NCI-H1417 (cell line): ENCODE measurements at places on chromosomes 3 and 15.

- no peak for DNase-seq
These were observed 59.1 kb downstream of the FMN1 start for GRCh38 chr15:33135355-33135781.

- no peak for DNase-seq
These were observed 97.0 kb downstream of the RPL39L start for GRCh38 chr3:187042346-187042745.

- no peak for DNase-seq
These were observed 116.9 kb downstream of the GADL1 start for GRCh38 chr3:30777426-30778113.

GRCh38 chr3:63874769-63875168 is 11.1 kb downstream of the ATXN7 start:
- no peak for DNase-seq

DNA sequence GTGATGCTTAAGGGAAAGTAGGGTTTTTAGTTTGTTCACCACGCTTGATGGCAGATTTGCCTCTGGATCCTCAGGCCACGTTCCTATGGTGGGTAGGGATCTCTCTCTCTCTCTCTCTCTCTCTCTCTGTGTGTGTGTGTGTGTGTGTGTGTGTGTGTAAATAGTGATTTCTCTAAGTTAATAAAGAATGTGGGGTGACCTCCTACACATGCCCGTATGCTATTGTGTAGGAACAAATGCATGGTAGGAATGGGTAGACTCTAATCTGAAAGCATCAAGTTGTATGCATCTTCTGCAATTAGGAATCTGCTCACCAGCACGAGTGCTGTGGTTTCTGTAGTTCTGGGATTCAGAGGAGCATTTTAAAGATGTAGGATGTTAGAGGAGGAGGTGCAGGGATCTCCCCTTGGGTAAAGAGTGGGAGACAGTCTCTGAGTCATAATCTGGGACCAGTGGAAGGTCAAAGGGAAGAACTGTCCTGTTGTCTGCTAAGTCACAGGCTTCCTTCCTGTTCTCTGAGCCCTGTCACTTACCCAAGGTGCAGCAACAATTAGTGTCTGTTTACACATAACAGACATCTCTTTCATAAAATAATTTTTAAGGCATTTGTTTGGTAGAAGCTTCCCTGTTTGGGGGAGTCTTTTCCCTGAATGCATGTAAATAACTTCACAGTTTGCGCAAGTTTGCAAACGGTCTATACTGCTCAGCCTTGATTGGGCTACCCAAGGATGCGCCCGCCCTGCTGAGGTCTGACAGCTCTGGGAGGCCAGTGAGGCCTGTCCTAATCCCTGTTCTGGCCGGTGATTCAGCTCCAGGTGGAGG is 139.8 kb downstream of the IGF1R start:
- DNase-seq = no peak

DNA sequence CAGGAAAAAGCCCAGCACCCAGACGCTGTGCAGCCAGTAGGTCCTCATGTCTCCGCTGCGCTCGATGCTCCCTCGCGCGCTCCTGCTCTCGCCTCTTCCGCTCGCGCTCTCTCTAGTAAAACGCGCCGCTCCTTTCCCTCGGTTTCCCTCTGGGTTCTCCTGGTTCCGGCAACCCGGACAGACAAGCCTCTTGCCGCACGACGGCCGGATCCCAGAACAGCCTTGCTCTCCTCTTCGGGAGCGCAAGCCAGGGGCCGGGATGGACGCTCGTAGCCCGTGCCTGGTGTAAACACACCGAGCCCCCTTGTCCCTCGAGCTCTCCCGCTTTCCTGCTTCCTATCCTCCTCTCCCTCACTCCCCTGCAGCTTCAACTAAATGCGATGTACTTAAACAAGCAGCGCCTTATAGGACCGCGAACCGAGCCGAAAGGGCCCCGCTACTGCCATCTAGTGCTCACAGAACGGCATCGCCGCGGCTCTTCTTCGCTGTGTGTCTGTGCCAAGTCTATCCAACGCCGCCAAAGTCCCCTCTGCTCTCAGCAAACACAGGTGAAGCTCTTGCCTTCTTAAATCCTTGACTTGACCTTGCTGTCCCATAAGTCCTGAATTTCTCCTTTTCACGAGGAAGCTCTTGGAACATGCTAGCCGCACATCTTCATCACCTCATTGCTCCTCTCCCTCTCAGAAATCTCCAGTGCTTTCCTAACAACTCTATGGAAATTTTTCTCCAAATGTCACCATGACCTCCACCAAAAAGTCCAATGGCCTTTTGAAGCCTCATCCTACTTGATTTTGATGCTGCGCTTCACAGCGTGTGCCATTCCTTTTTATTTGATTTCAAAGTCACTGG is 1037.2 kb downstream of the IGSF11 start:
- DNase-seq = peak; percentile 90

DNA sequence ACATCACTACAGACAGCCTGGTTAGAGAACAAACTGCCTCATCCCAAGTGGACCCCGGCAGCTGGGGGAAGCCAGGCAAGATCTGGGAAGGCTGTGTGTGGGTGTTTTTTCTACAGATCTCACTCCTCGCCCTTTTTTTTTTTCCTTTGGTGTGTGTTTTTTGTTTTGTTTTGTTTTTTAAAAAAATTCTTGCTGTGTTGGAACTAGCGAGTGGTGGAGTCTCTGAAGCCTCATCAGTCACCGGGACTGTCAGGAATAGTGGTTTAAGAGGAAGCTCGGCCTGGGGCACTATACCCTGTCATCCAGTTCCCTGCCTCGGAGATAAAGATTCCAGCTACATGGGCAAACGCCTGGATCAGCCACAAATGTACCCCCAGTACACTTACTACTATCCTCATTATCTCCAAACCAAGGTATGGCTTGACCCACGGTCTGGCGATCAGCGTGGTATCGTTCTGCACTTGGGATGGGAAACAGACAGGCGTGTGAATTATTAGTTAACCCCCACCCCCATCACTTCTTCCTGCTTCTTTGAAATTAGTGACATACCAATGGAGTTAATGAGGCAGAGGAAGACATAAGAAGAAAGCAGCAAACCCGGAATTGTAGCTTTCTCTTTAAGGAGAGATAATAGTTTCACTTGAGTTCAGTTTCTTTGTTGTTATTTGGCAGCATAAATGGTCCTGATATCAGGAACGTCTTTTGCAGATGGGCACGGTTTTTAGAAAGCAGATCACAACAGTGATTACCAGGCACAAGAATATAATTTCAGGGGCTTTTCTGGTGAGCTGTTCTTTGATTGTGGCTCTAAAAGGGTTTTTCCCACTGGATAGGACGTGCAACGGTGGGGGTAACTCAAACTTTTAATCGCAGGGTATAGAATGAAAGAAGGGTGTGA is 722 bp downstream of the RBMS3 start:
- no peak for DNase-seq

DNA sequence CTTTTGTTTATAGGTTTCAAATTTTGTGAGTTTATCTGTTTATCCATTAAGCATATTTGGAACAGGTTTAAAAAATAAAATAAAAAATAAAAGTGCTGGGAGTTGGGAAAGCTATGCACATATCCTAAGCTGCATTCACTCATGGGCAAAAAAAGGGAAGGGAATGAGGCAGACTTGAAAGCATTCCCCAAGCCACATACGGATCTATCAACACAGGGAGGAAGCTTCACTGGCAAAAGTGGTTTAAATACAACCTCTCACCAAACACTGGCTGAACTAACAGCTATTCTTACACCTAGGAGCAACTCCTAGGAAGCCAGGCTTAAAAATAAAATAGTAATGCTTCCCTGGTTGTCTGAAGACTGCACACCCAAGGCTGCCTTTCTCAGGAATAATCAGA is 101.2 kb downstream of the PCCB start:
- DNase-seq = no peak

GRCh38 chr3:129689036-129689435 is 82.6 kb upstream of the PLXND1 start:
- DNase-seq = no peak

DNA sequence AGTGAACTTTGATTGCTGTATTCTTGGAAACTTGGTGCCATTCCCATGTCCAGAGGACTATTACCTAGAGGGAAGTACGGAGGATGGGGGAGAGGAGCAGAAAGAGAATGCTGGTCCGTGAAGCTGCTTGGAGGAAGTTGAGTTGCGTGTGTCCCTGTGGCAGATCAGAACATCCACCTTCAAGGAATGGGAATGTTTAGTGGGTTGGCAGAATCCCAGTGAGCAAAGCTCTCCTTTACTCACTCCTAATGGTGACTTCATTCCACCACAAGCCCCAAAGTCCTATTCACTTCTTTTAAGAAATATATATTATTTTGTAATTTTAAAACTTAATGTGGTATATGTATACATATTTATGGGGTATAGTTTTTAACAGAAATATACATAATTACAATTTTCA is 247.8 kb upstream of the FEZF2 start:
- DNase-seq = no peak
